ENCODE measurements at places on chromosomes 7 and 10.

- DNase-seq, result no peak
Measured at GRCh38 chr10:76492026-76492425, 1060.6 kb downstream of the LRMDA start.

DNA sequence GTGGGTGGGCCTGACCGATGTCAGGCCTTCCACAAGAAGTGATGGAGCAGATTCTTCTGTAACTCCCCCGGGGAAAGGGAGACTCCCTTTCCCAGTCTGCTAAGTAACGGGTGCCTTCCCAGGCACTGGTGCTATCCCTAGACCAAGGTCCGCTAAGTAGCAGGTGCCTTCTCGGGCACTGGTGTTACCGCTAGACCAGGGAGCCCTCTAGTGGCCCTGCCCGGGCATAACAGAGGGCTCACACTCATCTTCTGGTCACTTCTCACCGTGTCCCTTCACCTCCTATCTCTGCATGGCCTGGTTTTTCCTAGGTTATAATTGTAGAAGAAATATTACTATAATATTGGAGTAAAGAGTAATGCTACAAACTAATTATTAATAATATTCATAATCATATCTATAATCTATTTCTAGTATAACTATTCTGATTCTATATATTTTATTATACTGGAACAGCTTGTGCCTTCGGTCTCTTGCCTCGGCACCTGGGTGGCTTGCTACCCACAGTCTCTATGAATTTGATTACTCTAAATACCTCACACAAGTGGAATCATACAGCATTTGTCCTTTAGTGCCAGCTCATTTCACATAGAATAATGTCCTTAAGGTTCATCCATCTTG, 1378.7 kb downstream of the XPNPEP1 start:
- peak; percentile 66 for DNase-seq

- no peak for DNase-seq
Measured at GRCh38 chr7:138943061-138943460, 38.1 kb downstream of the KIAA1549 start.

DNA sequence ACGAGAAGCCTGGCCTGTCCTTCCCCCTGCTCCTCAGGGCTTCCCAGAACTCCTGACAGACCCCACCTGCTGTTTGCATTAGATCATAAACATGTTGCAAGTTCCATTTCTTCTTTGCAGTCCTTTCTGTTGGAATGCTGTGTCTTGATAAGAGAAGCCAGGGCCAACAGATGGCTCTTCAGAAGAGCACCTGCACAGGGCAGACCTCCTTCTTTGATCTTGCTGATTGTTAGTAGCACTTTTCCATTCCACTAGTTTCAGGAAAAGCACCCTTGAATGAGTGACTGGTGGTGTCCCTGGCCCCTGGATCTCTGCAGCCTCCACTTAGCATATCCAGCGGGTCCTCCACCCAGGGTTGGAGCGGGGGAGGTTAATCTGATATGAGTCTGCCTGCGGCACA, 243.2 kb downstream of the GFRA1 start:
- DNase-seq, result no peak

- DNase-seq, result no peak
Measured at GRCh38 chr7:1703441-1703840, 33.4 kb downstream of the ELFN1 start.

DNA sequence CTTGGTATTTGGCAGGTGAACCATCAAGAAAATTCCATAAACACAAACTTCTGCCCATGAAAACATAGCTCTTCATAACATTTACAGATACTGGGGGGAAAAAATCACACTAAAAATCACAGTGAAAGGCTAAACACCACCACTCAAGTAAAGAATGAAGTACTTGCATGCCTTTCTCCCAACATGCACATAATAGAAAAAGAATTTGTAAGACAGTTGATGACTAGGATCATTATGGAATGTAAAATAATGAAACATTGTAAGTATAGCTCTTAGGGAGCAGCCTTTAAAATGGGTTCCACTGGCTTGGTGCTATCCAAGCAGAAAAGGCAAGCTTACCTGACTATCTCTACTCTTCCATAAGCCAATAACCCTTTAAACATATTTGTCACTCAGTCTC, 299.9 kb upstream of the LRRN3 start:
- DNase-seq, result no peak

- peak; percentile 52 for DNase-seq
Measured at GRCh38 chr10:96720422-96721206, at the start of gene PIK3AP1. TSS of gene PIK3AP1 (minus strand) at chr10:96720514. CDS start at chr10:96720394, 120 bp downstream.

DNA sequence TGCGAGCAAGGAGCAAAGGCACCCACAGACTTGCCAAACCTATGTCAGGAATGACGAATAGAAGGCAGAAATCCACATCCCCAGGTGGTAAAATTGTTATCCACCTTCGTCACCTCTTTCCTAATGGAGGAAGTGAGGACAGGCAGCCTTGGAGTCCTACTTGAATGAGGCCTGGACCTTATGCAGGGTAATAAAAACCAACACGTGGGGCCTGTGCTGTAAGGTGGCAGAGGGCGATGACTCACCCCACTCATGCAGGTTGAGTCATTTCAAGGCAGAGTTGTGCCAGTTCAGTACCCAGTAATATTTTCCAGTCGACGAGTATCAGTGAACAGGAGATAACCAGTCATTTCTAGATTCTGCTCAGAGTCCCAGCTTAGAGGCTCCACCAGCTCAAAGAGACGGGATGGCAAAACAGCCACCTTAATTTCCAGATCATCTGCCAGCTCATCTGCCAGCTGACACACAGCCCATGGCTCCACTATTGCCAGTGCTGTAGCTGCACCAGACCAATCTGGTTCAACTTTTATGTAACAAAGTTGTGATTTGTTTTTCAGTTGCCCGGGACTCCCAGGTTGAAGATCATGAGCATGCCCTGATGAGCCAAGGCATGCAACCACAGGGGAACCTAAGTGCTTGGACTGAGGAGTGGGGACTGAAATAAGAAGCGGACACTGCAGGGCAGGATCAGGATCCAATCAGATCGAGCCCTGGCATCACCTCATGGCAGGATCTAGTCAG, 176.2 kb upstream of the ITGB1 start:
- peak; percentile 97 for DNase-seq

DNA sequence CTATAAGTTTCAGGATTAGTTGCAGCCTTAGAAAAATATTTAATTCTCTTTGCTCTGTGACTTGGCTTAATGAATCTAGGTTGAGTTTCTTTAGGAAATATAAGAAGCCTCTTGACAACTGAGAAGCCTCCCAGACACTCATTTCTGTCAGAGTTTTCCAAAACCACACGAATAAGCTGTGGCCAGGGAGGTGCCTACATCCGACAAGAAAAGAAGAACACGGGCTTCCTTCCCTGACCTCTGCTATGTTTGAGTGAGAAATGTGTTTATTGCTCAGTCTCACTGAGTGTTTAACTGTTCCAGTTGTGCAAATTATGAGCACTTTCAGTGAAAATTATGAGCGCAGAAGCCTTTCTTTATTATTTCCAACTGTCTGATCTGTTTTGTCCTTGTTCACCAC, 105.0 kb downstream of the TRIL start:
- no peak for DNase-seq

DNA sequence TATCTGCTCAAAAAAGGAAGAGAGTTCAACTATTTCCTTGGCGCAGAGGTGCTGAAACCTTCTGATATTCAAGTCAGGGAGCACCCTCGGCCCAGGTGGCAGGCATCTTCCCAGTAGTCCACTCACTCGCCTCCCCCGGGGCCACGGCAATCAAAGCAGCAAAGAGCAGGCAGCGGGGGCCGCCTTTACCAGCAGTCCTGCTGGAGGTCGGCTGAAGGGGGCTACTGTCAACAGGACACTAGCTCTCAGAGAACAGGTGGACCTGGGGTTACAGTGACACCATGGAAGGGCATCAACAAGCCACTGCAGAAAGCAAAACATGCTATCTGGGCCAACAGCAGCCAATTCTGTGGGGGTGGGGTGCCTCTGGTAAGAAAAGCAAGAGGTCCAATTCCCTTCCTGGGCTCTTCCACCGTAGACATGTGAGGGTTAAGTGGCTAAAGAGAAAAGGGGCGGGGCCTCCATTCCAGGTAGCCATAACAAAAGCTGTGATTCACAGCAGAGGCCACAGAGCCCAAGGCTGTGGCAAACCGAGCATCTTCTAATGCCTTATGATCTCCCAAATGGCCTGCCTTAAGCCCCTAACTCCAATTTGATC, 9.4 kb downstream of the FZD9 start:
- no peak for DNase-seq

- no peak for DNase-seq
Measured at GRCh38 chr7:134995239-134996096, 9.2 kb downstream of the AGBL3 start.

DNA sequence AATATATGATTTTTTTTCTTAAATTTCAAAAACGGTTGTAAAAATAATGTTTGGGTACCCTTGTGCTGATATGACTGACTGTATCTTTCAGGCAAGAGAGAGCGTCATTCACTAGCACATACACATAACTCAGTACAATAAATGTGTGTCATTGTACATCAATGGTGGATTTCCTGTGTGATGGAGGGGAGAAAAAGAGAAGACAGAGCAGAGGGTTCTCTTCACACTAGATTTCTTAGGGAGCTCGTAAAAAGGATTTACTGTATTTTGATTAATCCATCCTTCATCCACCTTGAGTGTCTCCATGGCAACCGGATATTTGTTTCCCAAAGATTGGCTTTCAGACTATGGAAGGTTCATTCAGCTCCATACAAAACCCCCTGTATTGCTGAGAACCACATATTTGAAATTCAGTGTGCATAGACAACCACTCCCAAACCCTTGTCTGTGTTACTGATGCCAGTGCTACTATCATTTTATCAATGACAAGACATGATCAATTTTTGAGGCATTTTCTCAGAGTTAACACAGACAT, 150.6 kb downstream of the AKR1D1 start:
- no peak for DNase-seq

- DNase-seq, result no peak
Measured at GRCh38 chr7:129228633-129229032, 3.8 kb downstream of the AHCYL2 start.

- no peak for DNase-seq
Measured at GRCh38 chr10:70337201-70337651, 45.2 kb downstream of the LRRC20 start.

DNA sequence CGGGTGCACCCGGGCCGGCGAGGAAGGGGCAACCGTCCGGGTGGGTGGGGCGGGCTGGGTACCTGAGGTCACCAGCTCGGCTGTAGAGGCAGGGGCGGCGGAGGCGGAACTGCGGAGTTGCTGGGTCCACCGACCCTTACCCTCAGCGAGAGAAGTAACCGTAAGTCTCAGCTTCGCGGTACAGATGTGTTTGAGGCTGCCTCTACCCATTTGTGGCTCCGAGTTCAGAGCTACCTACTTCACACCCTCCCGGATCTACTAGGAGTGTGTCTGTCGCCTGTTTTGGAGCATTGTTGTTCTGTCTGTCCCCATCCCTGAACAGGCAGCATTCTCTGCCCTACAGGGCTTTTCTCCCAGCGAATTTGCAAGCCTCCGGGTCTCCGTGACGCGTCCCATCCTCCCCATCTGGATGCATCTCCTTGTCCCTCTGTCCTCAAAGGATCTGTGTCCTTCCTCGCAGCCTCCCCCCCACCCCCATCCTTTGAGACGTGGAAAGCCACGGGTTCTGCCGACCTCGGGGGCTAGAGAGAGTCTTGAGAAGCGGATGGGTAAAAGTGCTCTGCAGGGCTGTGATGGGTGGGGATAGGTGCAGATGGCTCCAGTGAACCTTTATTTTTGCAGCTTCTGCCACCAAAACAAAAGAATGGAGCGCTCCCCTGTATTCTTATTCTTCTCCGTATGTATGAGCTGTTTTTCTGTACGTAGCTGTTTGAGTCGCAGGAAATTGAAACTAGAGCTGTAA, 757 bp downstream of the ANKIB1 start:
- peak; percentile 45 for DNase-seq

- no peak for DNase-seq
Measured at GRCh38 chr10:17062009-17062408, 67.6 kb downstream of the CUBN start.

GRCh38 chr7:30877015-30877769, 34.5 kb upstream of the AQP1 start:
- no peak for DNase-seq

DNA sequence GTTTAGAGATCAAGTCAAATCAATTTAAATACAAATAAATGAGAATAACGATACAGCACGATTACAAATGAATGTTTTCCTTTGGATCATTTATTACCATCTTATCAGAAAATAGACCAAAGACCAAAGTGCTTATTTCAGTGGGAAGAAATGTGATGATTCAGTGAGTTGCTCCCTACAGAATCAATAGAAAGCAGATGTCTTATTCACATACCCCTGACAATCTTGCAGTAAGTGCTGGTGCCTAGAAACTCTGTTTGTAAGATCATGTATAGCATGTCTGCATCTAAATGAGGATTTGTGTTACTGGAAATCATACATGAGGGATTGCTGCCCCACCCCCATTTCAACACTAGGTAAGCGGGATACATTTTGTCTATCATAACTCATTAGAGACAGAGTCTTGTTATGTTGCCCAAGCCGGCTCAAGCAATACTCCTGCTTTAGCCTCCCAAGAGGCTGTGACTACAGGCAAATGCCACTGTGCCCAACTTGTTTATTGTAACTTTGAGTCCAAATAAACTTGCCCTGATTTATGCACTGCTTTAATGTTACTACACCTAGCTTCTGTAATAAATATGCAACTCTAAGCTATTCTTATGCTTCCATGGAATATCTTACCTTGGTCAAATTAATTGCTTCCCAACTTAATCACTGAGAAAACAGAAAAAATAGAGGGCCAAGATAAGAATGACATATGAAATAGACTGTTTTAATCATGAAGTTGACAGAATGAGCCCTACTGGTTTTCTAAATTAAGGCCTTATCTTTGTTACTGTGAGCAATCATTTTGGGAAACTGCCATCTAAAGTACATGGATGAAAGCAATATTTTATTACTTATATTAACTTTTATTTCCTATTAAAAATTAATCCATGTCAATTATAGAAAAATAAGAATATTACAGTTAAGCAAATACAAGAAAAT, 82.5 kb downstream of the AHR start:
- no peak for DNase-seq

- peak; percentile 10 for DNase-seq
Measured at GRCh38 chr10:44385026-44385695, at the start of gene CXCL12. TSS of gene CXCL12 (minus strand) at chr10:44385097. CDS start at chr10:44385005, 92 bp downstream.

- DNase-seq, result peak; percentile 4
Measured at GRCh38 chr10:78852466-78853240, 216.1 kb upstream of the ZMIZ1 start.

GRCh38 chr10:119602241-119603095, 5.7 kb upstream of the TIAL1 start:
- DNase-seq, result peak; percentile 55

GRCh38 chr7:44681645-44682044, 67.0 kb upstream of the ZMIZ2 start:
- DNase-seq, result no peak

- peak; percentile 56 for DNase-seq
Measured at GRCh38 chr10:12605580-12606405, 256.4 kb downstream of the CAMK1D start.
